ENCODE measurements at places on chromosomes 11 and 22. TPM values are rescaled to one million over a fixed set of nuclear protein-coding genes. Genes with fewer than 3 reads are reported as not detected.

Gene MAPK1
- 87.1 TPM for total RNA-seq

Gene UBQLN3
- 0.10 TPM for total RNA-seq

Gene CBLIF
- not detected for total RNA-seq

Gene EWSR1
- 105 TPM for total RNA-seq

Gene DGCR8
- total RNA-seq: 27.7 TPM

Gene GAS2L1
- 16.0 TPM for total RNA-seq

Gene MYO18B
- 4.1 TPM for total RNA-seq

Gene NRGN
- total RNA-seq: 0.20 TPM

Gene SMTNL1
- total RNA-seq: not detected

Gene NXPE1
- total RNA-seq: not detected

Data from smooth muscle cell of the pulmonary artery (primary cell).